Stimulated activated CD4-positive, alpha-beta T cell treated with anti-CD3 and anti-CD28 coated beads, TNF-alpha, amount 100 ng/mL, for 24 hours (primary cell): ENCODE measurements at places on chromosomes 7 and 10.

- DNase-seq, result no peak
Observed at GRCh38 chr7:104010052-104010909, 20.8 kb upstream of the RELN start.

DNA sequence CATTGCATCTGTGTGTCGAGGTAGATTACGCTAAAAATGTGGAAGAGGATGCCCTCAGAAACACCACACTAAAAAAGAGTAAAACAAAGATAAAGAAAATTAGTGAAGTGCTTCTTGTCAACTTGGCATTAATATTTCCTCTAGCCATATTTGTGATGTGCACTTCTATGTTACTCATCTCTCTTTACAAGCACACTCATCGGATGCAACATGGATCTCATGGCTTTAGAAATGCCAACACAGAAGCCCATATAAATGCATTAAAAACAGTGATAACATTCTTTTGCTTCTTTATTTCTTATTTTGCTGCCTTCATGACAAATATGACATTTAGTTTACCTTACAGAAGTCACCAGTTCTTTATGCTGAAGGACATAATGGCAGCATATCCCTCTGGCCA lies 79.0 kb upstream of the SCIN start:
- no peak for DNase-seq

GRCh38 chr10:22657566-22658225 lies 56.7 kb downstream of the PIP4K2A start:
- no peak for DNase-seq

GRCh38 chr7:134669845-134670373 lies 23.3 kb downstream of the BPGM start:
- peak; percentile 51 for DNase-seq

- DNase-seq, result no peak
Observed at GRCh38 chr10:71486484-71487114, 89.9 kb downstream of the CDH23 start.

DNA sequence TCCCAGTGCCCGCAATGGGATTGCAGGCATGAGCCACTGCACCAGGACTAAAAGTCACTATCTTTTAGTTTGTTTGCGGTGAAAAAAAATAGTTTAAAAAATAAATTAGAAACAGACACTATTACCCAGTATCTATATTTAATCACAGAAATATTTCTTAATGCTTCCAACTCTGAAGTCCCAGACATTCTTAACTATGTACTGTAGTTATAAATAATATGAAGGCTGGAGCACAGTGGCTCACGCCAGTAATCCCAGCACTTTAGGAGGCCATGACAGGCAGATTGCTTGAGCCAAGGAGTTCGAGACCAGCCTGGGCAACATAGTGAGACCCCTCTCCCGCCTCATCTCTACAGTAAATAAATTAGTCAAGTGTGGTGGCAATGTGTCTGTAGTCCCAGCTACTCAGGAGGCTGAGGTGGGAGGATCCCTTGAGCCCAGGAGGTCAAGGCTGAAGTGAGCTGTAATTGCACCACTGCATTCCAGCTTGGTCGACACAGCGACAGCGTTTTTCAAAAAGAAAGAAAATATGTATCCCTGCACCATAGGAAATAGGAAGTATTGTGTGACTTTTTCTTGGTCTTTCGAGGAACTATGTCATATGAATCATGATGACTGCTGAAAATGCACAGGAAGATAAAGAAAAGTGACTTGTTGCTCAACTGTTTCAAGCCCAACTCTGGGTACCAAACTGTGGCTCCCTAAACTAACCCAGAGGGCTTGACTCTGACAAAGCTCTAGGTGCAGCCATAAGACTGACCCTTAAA lies 74.9 kb upstream of the STEAP1B start:
- no peak for DNase-seq

DNA sequence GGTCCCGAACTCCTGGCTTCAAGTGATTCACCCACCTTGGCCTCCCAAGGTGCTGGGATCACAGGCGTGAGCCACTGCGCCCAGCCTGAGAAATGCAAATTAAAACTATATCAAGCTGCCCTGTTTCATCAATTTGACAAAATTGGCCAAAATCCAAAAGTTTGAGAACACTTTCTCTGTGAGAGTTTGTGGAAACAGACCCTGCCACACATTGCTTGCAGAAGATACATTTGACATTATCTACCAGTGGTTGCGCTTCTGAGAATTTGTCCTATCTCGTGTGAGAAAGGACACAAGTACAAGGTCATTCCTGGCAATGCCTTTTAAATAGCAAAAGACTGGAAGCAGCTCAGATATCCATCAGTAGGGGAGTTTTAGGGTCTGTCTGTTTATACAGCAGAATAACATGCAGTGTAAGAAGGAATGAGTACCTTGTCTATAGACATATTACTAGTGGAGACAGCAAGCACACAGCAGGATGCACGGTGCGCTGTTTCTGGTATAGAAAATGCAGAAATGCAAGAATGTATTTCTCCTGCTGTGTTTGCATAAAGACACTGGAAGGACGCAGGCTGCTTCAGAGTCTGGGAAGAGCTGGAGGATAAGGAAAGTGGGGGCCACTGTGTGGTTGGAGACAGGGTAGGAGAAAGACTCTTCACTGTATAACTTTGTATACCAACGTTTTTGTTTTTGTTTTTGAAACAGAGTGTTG lies 4.3 kb downstream of the LHPP start:
- DNase-seq, result no peak

DNA sequence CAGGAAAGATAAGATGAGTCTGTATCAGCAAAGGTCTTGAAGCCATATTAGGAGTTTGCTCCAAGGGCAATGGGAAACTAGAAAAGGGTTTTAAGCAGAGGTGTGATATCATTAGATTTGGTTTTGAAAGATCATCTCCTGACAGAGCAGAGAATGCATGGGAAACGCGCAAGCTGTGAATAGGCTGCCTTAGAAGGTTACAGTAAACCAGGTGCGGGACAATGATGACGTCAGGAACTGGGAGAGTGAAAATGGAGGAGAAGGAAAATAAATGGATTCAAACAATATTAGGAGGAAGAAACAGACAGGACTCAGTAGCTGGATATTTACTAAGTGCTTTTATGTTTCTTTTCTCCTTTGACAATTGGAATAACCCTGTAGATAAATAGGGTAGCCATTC lies 50.6 kb downstream of the CACNB2 start:
- DNase-seq, result no peak

DNA sequence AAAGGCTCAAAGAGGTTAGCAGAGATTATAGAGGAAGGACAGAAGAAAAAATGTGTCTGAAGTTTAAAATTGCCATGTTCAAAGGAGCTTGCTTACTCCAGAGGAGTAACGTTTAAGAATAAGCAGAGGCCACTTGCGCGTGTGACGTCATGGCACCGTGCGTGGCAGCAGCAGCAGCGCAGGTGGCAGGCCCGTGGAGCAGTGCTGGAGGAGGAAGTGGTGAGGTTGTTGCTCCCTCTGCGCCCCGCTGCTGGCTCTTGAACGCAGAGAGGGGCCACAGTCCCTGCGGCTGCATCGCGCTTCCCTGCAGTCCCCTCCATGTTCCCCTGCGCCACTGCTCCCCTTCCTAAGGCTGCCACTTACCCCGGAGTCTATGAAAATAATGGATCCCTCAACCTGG lies 37.5 kb downstream of the GDI2 start:
- DNase-seq, result peak; percentile 50

GRCh38 chr10:69574571-69574978 lies 1.4 kb upstream of the NEUROG3 start:
- no peak for DNase-seq

GRCh38 chr7:131767591-131767990 lies 211.2 kb upstream of the PODXL start:
- DNase-seq, result no peak

- no peak for DNase-seq
Observed at GRCh38 chr7:141076377-141076776, 2.5 kb downstream of the TMEM178B start.

DNA sequence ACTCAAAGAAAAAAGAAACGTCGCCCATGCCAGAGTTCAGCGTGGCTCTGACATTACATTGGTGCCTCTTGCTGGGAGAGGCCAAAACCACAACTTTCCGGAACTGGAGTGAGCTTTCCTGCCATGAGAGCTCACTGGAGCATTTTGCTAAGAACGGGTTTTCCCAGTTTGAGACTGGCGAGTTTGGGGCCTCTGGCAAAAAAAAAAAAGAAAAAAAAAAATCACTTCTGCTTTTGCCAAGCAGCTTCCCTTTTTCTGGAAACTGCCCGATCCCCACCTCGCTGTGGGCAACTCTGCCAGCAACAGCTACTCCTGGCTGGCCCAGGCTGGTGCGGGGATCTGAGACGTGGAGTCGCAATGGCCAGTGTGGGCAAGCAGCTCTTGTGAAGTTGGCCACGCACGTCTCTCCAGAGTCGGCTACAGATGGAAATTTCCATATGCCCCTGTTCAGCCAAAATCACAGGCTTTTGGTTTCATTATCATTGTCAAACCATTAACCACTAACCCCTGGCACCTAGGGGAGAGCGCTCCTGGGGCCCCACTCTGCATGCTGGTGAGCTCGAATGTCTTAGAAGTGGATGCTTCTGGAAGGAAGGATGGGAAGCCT lies 25.7 kb downstream of the PRKAG2 start:
- no peak for DNase-seq

DNA sequence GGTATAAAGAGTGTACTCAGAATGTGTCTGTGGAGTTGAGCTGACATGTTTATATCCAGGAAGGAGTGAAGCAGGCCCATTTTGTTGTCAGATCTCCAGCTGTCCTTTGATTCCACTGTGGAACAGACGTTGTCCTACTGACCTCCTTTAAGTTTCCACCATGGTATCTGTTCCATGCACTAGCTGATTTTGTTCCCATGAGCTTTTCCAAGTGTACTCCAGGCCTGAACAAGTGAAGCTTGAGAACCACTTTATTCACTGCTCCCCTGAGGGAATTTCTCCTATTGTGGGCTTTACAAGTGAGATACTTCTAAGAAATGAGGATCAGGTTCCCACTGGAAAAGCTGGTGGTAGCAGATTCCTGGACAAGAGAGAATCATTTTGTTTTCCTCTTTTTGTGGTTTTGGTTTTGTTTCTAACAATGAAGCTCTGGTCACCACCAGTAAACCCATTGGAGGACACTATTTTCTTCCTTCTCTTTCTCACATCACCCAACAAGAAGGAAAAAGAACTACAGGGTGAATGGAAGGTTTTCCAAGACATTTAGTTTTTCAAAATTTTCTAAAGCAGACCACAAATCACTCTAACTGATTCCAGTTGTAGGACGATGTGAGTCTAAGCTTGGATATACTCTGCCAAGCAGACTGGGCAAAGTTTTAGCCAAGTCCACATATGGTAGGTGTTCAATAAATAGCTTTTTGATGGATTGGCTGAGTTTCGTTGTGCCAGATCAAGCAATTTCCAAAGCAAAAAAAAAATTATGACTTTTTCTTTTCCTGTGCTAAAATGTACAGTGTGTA lies 144.2 kb downstream of the JCAD start:
- no peak for DNase-seq

DNA sequence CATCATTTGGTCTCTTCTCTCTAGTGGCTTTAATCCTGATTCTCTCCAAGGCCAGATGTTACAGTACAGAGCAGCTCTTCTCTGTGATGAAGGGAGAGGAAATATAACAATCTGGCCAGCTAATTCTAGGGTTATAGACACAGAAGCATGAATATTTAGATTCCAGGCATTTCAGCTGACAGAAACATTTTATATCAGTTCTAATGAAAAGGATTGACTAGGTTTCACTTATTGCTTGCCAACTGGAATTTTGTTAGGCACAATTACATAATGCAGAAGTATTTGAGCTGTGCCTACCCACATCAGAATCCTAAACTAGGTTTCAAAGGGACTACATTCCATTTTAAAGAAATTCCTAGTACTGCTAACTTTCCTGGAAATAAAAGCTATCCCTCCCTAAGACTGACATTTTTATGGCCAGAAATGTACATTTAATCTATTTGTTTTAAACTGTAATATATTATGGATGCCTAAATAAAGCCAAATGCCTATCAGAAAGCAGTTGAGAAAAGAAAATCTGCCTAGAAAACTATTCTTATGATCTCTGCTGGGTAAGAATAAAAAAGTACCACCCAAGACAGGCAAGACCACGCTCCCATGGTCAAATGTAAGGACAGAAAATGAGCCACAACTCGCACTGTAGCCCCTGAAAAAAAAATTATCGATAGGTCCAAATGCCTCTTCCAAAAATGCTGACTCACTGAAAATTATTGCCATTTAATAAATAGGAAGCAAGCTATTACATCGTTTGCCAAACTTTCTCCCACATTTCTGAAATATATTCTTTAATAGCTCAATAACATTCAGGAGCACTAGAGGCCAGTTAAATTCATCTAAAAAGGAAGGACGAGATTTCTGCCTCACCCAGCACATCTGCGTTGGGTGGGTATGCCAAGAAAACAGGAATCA lies 498.1 kb downstream of the KCNMA1 start:
- DNase-seq, result no peak

DNA sequence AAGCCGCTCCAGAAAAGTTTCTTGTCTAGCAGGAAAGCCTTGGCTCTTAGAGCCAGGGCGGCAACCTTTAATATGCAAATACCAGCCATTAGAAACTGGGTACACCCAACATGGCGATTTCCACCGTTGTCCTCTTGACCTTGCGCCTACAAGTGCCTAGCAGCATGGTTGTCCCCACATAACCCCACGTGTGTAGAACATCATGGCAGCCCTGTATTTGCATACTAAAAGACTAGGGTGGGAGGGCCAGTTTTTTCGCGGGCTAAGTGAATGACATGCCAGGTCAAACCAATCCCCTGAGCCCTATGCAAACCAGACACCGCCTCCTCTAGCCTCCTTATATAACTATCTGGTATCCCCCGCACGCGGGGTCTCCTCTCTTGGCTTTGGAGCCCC lies 58.4 kb upstream of the FZD8 start:
- no peak for DNase-seq

GRCh38 chr10:43401627-43402026 lies 7.4 kb downstream of the HNRNPF start:
- DNase-seq, result no peak

- peak; percentile 23 for DNase-seq
Observed at GRCh38 chr7:43834463-43835251, 34.7 kb downstream of the MRPS24 start.

- DNase-seq, result no peak
Observed at GRCh38 chr7:93530701-93531100, 43.8 kb downstream of the CALCR start.

DNA sequence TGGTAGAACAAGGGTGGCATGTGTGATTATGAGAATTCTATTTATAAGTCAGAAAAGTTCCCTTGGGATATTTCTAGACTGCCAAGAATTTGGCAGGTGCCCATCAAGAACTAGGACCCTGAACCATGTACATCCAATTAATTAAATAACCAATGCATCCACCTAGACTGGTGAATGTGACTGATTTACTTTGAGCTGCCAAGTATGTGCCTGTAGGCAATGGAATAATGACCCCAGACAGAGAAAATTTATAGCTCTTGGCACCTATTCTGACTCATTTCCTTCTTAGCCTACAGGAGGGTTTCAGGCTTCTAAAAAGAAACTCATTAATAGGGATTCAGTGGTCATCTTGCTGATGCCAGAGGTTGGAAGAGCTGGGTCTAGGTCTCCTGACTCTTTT lies 54.9 kb downstream of the KCNH2 start:
- no peak for DNase-seq

GRCh38 chr7:106756884-106757283 lies 95.9 kb upstream of the CCDC71L start:
- no peak for DNase-seq

DNA sequence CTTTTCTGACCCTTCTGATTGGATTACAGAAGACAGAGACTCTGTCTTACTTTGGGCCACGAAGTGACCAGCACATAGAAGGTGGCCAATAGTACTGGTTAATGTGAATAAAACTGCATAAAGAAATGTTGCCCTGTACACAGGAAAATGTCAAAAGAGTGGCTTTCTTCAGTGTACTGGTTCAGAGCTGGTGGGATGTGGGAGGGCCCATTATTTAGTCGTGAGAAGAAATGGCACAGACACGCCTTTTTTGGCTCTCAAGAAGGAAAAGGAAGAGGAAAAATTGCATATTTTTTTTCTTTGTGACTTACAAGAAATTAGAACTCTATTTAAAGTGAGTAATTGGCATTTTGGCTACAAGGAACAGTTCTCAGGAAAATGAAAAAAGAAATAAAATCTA lies 129.7 kb downstream of the DGKI start:
- no peak for DNase-seq
